NCI-H1048 (cell line): ENCODE measurements at places on chromosomes 7 and 10.

DNA sequence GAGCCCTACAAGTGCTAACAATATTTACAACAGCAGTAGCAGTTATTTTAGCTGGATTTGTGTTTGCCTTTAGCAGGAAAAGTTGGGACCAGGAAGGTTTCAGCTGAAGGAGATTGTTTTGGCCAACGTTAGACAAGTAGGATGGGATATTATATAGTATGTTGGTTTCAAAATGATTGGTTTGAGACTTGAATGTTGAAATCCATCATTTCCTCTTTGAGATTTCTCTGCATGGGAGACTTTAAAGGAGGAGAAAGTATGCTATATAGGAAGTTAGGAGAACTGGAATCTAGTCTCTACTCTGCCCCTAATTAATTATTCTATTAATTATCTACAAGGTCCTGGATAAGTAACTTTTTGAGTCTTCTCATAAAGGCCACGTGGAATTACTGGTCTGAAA, 263.8 kb downstream of the PTEN start:
- no peak for DNase-seq

DNA sequence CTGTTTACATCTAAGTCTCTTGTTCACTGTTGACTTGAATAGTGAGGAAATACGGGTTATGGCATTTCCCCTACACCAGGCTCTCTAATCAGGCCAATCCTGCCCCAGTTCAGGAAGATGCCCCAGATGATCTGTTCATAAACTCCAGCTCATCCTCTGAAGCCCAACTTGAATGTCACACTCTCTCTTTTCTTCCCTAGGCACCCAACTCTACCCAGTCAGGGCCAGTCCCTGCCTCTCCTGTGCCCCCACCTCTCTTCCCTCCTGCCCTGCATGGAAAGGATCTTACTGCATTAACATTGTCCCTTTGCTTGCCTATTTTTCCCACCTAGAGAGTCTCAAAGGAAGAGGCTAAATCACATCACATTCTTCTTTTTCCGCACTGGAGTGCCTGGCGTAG, 10.6 kb upstream of the TRPV6 start:
- DNase-seq = no peak

DNA sequence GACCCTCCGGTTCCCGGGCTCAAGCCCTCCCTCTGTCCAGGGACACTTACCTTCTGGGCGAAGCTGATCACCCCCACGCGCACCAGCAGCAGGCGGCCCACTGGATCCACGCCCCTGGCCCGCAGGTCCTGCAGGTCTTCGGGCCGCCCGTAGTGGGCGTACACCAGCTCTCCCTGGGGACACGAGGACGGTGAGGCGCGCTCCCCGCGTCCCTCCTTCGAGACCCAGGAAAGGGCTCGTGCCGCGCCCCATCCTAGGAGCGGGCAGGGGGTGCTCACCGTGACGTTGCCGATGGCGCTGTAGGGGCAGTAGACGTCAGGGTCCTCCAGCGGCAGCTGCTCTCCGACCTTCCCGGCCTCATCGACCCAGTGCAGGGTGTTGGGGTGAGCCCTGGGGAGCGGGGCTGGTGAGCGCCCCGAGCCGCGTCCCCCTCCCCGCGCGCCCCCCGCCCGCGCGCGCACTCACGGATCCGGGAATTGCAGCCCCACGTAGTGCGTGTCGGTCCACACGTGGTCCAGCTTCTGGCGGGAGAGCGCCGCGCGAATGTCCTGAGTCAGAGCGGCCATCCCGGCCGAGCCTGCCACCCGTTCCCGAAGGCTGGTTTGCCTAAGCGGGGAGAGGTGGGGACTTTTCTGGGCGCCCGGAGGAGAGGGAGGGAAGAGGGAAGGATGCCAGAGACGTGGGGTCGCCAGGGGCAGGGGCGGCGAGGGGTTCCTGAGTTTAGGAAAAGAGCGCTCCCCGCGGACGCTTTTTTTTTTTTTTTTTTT, 8.2 kb downstream of the TFR2 start:
- no peak for DNase-seq

DNA sequence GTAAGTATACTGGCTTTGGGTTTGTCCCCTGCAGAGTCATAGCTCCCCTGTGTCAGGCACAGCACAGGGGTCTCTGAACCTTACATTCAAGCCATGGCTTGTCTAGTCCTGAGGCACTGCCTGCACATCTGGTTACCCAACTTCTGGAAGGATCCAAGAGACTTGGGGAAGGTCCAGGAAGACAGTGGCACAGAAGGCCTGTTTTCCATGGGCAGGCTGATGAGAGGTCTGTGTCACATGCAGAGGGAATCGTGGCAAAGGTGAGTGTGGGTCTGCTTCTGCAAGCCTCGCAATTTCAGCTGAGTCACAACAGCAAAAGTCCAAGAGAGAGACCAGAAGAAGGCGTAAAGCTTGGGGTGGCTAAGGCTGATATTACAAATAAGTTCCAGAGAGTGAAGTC, 28.4 kb upstream of the BMPR1A start:
- DNase-seq = no peak

DNA sequence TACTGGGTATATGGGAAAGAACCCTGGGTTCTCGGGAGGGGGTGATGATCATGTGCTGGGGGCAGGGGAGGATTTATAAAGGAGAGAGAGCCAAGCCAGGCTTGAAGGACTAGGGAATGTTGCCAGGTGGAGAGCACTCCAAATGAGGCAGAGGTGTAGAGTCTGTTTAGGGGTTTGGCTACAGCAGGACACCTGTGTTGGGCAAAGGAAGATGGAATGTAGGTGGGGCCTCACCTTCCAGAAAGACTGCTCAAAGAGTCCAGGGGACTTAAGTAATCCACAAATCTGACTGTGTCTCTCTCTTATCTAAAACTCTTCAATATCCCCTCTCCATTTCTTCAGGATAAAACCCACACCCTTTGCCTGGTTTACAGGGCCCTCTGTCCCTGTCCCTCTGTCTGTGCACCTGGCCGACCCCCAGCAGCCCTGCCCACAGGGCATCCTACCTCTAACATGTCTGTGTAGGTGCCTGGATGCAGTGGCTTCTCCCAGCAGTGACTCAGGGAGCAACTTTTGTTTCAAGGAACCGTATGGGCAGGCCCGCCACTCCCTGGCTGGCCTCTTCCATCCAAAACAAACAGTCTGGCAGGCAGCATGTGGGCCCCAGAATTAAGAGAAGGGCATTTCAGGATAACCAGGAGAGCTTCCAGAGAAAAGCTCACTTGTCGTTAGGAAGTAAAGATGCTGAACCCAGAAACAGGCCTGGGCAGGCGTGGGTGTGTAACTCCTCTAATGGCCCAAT, 10.6 kb upstream of the PLEKHA1 start:
- no peak for DNase-seq

DNA sequence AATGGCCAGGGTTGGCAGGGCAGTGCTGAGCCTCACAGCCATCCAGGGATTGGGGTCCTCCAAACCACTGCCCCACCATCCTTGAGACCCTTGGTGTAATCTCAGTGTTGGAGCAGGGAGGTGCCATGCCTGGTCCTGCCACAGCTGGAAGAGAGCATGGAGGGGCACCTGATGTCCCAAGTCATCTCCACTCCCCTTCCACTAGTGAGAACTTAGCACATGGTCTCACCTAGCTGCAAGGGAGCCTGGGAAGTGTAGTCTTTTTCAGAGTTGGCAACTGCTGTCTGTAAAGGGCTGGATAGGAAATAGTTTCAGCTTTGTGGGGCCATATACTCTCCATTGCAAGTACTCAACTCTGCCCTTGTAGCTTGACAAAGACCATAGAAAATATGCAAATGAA, 238.7 kb downstream of the RPS24 start:
- DNase-seq = no peak

GRCh38 chr7:155386608-155387007, 71.3 kb upstream of the EN2 start:
- DNase-seq = no peak
